ENCODE measurements at places on chromosomes 11 and 22.

DNA sequence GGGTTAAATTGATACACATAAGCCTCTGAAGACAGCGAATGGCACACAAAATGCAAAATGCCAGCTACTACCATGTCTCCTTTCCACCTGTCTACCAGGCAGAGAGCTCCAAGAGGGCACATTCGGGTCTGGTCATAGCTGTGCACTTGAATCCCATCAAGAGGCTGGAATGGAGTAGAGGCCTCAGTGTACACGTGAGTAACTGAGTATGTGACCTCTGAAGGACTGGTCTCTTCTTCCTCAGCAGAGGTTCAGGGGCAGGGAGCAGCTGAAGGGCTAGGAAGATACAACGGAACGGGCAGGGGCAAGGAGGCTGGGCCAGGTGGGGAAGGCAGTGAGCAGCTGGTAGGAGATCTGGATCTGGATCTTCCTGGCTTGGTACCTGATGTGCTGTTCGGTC is 56.3 kb upstream of the PHOX2A start:
- DNase-seq: no peak

DNA sequence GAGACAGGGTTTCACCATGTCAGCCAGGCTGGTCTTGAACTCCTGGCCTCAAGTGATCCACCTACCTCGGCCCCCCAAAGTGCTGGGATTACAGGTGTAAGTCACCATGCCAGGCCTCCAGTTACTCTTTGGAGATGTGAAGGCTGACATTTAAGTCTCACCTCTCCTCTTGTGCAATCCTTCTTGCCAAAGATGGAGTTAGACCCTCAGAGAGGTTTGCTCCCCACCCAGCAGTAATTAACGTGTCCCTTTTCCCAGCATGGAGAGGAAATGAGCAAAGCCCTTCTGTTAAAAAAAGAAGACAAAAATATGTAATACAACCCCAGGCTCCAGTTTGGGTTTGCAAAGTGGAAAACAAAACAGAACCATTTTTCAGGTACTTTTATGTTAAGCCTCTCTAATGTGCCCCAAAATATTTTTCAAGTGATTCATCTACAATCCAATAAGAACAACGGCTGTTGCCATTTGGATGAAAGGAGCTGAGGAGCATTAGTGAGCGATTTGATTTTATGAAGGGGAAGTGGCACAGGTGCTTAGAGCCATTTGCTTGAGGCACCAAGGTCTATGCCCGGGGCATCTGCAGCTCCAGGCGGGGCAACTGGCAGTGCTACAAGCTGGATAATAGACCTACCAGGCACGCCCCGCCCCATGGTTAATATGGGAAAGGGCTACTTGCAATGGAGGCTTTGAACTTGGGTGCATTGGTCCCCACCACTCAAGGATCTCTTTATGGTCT is 57.2 kb downstream of the GRIK4 start:
- no peak for DNase-seq

DNA sequence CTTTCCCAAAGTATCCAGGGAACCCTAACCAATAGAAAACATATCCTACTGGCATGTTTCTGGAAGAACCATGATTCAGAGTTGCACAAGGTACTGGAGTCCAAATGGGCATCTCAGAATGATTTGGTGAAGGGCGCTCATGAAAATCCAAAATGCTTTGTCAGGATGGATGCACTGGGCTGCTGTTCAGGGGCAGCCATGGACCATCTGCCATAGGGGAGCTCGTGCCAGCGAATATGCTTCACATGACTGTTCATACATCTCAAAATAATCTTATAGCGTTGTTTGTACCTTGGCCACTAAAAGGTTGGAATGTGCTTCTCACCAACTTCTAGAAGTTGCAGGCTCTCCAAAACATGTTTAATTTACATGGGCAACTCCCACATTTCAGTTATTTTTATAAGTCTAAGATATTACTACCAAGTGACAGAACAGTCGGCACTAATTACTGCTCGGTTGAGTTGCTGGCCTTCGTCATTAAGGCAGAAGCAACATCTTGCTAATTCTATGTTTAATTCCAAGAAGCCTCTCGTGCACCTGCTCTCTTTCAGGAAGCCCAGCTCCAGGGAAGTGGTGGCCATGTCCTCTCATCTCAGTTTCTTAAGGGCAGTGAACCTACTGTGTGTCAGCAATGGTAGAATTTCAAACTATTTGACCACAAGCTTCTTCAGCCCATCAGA is 1497.7 kb downstream of the TBC1D22A start:
- DNase-seq: no peak

- no peak for DNase-seq
Measured at GRCh38 chr11:35787626-35788025, 125.1 kb downstream of the TRIM44 start.

DNA sequence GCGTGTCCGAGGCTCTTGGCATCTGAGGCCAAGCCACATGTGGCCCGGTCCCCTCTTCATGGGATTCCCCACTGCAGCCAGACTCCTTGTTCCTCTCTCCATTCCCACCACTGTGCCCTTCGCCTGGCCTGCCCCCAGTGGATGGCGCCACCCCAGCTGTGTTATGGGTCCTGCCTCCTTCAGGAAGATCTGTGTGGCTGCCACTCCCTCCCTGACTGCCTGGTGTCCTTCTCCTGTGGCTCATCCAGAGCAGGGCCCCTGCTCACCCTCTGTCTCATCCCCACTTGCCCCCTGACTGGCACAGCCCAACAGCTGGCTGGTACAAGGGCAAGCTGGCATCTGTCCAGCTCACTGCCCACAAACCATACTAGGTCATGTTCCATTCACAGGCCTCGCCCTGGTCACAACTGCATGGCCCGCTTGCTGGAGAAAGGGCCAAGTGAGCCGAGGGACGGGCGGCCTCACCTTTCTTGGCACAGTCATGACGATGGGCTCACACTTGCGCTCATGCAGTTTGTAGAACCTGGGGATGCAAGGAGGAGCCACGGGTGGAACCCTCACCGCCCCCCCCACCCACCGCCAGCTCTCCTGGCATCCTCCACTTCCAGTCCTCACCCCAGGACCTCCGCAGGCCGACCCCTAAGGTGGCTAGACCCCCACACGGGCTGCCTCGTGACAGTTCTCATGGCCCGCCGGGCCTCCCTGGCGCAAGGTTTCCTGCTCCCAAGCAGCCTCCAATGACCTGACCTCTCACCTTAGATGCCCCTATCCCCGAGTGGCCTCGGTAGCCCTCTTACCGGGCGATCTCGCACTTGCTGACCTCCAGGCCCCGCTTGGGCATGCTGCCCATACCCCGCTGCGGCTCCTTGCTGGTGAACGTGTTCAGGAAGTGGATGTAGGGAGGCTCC is 2.1 kb upstream of the PTPRCAP start:
- peak; percentile 50 for DNase-seq

GRCh38 chr11:29187215-29187614 is 829.6 kb downstream of the KCNA4 start:
- no peak for DNase-seq

DNA sequence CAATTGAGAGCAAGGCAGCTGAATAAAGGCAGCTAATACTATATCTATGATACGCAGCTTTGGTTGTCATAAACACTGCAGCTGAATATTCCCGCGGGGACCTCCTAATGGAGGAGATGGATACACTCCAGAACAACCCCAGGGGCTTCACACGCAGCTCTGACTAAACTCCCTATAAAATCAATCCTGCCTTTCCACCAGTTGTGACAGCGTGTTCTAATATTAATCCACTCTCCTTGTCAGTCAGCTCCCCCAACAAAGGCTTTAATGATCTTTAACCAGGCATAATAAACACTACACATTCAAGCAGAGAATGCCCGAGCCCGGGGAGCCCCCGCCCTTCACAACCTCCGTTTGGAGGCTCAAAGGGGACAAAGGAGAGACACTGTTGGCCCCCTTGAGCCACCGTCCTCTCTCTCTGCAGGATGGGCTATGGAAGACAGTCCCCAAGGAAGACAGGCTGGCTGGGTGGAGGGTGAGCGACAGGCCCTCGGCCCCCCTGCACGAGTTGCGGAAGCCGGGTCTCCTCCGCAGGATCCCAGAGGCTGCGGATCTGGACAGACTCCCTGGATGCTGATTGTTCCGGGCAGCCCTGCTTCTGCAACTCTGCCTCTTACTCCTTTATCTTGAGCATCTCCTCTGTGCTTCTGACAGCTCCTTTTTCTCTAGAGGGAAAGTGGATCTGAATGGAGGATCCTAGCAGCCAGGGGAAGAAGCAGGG is 565.2 kb downstream of the BUD13 start:
- no peak for DNase-seq

DNA sequence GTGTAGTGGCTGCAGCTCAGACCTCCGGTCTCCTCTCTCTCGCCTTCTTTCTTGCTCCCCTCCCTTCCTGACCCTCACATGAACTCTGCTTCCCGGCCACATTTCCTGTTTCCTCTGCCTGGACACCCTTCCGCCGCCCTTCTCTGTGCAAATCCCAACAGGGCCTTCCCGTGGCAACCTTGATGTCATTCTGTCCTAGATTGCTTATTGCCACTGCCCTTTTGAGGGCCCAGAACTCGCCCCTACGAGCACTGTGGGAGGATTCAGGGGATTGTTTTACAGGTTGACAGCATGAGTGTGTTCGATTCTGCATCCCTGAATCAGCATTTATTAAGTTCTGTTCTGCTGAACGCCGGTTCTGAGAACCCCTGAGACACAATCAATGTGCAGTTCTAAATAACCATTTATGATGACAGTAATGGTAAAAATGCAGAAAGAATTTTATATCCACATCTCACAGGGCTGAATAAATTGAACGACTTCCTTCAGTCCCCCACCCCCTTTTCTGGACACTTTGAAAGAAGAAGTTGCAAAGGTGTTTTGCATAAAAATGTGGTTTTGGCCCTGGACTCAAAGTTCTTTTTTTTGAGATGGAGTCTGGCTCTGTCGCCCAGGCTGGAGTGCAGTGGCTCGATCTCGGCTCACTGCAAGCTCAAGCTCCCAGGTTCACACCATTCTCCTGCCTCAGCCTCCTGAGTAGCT is 6.4 kb downstream of the BATF2 start:
- no peak for DNase-seq

DNA sequence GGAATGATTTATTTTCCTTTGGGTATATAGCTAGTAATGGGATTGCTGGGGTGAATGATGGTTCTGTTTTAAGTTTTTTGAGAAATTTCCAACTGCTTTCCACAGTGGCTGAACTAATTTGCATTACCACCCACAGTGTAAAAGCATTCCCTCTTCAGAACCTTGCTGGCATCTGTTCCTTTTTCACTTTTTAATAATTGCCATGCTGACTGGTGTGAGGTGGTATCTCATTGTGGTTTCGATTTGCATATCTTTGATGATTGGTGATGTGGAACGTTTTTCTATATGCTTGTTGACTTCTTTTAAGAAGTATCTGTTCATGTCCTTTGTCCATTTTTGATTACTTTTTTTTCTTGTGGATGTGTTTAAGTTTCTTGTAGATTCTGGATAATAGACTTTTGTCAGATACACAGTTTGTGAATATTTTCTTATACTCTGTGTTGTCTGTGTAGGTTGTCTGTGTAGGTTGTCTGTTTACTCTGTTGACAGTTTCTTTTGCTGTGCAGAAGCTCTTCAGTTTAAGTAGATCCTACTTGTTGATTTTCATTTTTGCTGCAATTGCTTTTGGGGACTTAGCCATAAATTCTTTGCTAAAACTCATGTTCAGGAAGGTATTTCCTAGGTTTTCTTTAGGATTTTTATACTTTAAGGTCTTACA is 291.8 kb upstream of the DDI1 start:
- no peak for DNase-seq

DNA sequence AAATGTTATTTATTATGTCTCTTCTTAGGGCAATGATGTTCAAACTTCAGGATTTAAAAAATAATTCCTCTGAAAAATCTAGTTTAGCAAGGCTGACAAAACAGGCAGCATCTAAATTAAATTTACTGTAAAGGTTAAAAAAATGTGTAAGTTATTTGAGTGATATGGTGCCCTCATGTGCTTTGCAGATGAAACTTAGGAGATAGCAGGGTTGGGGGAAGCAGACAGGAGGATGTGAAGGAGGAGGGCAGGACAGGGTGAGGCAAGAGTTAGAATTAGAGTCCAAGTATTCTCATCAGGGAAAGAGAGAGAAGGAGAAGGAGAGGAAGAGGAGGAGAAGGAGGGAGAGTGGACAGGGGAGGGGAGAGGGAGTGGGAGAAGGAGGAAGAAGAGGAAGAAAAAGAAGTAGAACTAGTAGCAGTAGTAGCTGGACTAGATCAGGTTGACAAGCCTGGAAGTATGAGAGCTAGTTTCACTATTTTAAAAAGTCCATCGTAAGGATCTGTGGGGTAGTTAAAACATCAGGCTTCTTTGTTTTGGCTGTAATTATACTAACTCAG is 141.2 kb upstream of the SESN3 start:
- DNase-seq: no peak

DNA sequence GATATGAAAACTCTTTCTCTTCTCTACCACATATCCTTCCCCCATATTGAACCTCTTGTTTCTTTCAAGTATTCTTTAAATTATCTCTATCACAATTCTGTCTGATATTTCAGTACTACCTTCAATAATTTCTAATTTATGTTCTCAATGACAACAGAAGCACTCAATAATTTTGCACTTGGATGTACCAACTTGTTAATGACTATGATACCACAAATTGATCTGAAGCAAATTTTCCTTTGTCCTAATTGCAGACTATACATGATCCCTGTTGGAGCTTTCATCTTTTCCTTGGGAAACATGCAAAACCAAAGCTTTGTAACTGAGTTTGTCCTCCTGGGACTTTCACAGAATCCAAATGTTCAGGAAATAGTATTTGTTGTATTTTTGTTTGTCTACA is at the start of gene OR4C15:
OR4C15 (plus strand) TSS at position 301 of the 400 bp plus-strand sequence; CDS start at position 301, 0 bp downstream.
- DNase-seq: no peak

DNA sequence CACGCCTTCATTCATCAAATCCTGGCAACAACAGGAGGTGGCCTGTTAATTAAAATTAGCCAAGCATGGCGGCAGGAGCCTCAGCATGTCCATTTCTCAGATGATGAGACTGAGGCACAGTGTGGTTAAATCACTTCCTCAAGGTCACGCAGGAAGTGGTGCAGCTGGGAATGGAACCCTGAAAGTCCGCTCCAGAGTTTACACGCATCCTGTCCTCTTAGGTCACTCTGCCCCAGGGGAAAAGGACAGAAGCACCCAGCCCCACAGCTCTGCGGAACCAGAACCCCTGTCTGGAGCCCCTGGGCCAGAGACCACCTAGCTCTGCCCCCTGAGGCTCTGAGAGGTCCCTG is 19.6 kb downstream of the RPL3 start:
- no peak for DNase-seq

GRCh38 chr22:41578818-41579217 is 10.8 kb downstream of the PMM1 start:
- no peak for DNase-seq

DNA sequence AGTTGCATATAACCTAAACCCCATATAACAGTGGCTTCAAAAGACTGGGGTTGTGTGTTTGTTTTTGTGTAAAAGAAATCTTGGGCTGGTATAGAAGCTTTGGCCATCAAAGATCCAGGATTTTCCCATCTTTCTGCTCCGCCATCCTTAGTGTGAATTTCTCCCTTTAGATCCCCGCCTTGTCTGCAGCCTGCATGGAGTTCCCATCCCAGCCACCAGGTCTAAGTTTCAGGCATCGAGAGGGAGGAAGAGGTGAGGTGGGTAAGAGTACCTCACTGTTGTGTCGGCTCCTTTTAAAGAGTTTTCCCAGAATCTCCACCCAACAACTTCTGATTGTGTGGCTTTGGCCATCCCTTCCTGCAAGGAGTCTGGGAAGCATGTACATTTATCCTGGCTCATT is 195.5 kb upstream of the SORL1-AS1 start:
- DNase-seq: no peak

- DNase-seq: no peak
Measured at GRCh38 chr11:3914805-3915204, 59.3 kb downstream of the STIM1 start.

All from SJSA1 (cell line).